Vagina (tissue), 2 donors: ENCODE measurements at places on chromosomes 2 and 18.

- no peak for DNase-seq
Measured at GRCh38 chr2:101474731-101475384, at the start of gene RFX8. Gene RFX8, minus strand, starts transcription at chr2:101475112. Its CDS starts 8,264 bp downstream, at chr2:101466848.

GRCh38 chr2:96591054-96591453 is 47.1 kb downstream of the KANSL3 start:
- no peak for DNase-seq

GRCh38 chr2:112666761-112667122 is 21.0 kb downstream of the SLC20A1 start:
- DNase-seq: no peak

- DNase-seq: no peak
Measured at GRCh38 chr2:5699963-5700362, 7.8 kb downstream of the SOX11 start.

DNA sequence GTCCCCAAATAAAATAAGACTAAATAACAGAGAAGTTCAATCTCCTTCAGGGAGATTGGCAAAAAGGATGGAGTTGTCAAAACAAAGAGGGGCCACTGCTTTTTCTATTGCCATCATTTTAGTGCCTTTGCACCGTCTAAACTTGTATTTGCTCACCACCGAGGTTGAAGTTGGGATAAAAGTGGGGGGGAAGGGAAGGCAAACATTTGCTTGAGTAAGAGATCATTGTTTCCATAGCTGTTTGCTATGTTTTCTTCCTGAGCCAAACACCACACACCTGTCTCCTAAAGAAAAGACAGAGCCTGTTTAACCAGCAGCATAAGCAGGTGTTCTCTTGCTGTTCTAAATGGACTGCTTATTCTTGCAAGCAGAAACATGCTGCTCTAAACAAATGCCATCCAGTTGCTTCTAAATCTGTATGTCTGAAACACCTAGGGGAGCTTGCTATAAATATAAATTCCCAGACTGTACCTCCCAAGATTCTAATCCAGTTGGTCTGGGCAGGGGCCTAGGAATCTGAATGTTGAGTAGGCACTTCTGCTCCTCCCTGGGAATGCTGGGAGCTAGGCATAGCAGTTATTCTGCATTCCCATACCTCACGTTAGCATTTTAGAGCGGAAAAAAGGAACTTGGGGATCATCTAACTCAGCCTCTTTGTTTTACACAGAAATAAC is 179.4 kb upstream of the ARL4C start:
- peak; percentile 37 for DNase-seq

GRCh38 chr2:11022591-11023273 is 111.0 kb downstream of the KCNF1 start:
- peak; percentile 79 for DNase-seq

GRCh38 chr2:232350804-232351685 is 27.5 kb upstream of the ALPP start:
- no peak for DNase-seq

GRCh38 chr2:97911206-97911921 is 84.4 kb downstream of the TMEM131 start:
- no peak for DNase-seq

DNA sequence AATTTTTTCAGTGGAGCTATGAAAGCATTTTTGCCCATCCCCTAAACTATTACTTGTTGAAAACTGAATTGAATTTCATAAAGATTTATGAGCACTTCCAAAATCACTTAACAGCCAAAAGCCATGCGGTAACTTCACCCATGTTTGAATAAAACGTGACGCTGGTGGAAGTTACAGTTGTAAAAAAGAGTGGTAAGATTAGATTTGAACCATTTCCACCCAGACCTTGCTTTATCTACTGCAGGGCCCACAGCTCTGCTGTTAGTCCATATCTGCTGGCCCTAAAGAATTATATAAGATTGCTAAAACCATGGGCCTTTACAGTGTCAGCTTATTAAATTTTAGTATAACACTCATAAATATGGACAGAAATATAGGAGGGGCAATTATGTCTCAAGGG is 15.5 kb upstream of the ITGA4 start:
- DNase-seq: no peak

- DNase-seq: no peak
Measured at GRCh38 chr18:69518989-69519388, 118.3 kb downstream of the DOK6 start.

DNA sequence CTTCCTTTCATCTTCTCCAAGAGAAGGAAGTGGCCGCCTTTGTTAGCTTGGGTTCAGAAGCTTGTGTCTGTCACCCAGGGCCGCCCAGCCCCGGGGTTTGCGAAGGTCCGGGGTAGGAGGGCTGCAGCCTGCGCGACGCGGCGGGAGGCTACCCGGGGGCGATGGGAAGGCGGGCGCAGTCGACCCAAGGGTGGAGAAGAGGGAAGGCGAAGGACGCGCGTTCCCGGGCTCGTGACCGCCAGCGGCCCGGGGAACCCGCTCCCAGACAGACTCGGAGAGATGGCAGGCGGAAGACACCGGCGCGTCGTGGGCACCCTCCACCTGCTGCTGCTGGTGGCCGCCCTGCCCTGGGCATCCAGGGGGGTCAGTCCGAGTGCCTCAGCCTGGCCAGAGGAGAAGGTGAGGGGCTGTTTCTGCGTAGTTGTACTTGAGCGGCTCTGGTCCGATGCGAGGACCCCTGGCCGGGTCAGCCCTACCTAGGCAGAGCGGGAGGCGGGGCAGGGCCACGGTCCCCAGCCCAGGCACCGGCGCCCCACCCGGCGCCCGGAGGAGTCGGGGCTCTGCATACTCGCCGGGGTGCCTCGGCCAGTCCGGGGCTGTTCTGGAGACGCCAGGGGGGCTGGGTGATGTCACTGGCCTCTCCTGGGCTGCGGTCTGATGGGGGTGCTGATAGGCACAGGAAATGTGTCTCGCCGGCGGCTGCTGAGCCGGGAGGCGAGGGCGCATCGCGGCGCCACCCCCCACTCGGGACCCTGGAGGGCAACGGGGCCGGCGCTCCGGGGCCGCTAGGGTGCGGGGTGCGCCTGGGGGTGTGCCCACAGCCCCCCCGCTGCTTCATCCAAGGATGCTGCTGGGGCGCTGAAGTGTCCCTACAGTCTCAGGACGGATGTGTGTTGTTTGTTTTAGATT is at the start of gene QPCT:
QPCT (plus strand) TSS at position 178 of the 909 bp plus-strand sequence; CDS start at position 280, 102 bp downstream.
- DNase-seq: no peak

DNA sequence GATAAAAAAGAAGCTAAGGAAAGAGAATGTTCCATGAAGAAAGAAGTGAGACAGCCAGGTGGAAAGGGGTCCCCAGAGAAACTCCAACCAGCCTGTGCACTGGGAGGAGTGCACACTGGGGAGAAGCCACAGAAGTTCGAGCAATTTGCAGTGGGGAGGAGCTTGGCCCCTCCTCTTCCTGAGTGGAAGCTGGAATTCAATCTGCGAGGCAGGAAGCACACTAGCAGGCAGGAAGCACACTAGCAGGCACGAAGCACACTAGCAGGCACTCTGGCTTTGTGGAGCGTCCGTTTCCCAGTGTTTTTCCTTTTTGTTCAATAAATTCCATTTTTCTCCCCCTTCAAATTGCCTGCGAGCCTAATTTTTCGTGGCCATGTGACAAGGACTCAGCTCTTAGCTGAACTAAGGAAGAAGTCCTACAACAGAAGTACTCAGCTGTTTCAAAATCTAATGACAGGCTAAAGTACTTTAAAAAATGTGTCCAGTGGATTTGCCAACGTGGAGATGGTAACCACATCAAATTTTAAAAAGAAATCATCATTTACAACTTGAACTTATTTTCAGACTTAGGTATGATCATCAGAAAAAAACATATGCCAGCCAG is 21.4 kb upstream of the SPIRE1 start:
- DNase-seq: no peak

GRCh38 chr2:62826953-62827675 is 121.6 kb downstream of the EHBP1 start:
- DNase-seq: no peak

DNA sequence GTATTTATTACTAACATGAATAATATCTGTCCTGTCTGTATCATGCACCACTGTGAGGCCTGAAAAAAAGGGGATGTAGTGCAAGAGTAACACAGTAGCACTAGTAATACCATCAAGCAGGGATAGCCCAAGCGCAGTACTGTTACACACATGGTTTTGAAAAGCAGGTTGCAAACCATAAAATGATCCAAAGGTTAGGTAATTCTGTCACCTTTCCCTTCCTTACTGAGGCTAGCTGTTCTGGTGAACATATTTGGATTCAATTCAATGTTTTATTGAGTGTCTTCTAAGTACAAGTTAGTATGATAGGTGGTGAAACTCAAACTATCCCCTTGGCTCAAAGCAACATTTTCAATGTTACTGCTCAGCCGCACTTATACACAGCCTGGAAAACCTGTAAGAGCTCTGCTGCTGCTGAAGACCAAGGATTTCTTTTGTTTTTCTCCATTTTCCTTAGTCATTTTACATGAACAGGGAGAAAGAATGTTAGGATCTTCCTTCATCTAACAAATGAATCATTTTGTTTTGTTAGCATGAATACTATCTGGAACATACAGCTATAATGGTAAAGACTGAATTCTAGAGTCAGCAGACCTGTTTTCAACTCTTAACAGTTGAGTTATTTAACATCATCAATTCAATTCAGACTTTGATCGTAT is 102.5 kb upstream of the ITPRID2 start:
- DNase-seq: no peak

GRCh38 chr2:88442473-88442872 is 10.0 kb downstream of the FOXI3 start:
- DNase-seq: no peak

GRCh38 chr2:191486584-191487320 is 191.2 kb upstream of the NABP1 start:
- no peak for DNase-seq

- DNase-seq: no peak
Measured at GRCh38 chr2:190355968-190356644, 12.7 kb downstream of the INPP1 start.

DNA sequence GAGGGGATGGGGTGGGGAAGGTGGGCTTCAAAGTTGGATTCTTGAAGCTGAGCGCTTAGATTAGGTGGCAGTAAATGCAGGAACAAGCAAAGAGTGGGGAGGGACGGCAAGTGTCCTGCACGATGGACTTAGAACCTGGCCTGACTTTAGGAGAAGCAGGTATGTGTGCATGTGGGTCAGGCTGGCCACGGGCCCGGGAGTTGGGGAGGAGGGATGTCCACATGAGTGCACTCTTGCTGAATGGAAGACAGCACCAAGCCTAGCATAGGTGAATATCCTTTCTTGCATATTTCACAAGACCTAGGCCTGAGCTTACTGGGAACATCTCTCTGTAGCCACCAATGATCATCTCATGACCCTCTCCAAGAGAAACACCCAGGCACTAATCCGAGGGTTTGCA is 96.1 kb downstream of the DDX1 start:
- no peak for DNase-seq

- DNase-seq: no peak
Measured at GRCh38 chr2:47051562-47051961, 103.5 kb downstream of the STPG4 start.

GRCh38 chr2:197386242-197386641 is 48.6 kb downstream of the SF3B1 start:
- DNase-seq: no peak

GRCh38 chr2:66762761-66763160 is 327.8 kb downstream of the MEIS1 start:
- no peak for DNase-seq

- DNase-seq: no peak
Measured at GRCh38 chr2:240383871-240384700, 51.4 kb upstream of the GPC1 start.

- no peak for DNase-seq
Measured at GRCh38 chr18:70931942-70932814, 643.3 kb downstream of the SOCS6 start.

DNA sequence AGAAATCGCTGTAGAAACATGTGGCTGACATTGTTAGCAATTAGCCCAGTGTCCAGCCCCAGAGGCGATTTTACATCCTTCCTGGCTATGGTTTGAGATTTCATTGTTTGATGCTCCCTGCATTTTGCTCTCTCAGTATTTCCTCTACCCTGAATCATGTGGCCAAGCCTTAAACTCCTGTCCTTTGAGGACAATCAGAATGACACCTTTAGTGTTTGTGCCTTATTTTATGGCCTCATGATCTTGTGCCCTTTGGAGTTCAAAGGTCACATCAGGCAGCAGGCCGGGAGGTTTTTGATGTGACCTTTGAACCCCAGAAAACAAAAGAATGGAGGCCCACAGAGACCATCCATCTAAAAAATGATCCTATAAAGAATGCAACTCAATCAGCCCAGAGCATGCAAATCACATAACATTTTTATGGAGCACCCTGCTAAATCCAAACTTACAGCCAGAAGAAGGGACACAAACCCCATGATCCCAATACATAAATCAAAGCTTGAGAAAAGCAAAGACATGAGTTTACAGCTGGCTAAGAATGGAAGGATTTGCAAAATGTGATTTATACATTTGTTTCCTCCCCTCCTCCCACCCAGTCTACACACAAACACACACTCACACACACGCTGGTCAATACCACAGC is 52.5 kb downstream of the FECH start:
- no peak for DNase-seq

DNA sequence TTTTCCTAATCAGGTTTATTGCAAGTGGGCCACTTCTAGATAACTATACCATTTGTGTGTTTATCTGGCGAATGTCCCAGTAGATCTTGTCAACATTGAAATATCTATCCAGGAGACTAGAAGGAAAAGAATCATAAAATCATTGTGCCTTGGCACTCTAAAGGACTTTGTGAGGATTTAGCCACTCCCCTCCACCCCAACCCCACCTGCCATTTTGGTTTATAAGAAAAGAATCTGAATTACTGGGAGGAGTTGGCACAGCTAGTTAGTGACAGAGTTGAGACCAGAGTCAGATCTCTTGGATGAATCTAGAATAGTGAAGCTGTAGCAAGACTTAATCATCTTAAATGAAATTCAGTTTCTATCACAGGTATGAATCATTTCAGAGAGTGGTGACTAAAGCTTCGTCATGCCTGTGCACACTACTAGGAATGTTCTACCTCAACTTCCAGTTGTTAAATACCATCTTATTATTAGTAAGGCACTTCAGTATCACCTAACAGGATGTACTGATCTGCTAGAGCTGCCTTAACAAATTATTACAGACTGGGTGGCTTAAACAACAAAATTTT is 212.7 kb upstream of the SLC14A2 start:
- no peak for DNase-seq

- DNase-seq: no peak
Measured at GRCh38 chr2:164438490-164439205, 182.6 kb downstream of the GRB14 start.

DNA sequence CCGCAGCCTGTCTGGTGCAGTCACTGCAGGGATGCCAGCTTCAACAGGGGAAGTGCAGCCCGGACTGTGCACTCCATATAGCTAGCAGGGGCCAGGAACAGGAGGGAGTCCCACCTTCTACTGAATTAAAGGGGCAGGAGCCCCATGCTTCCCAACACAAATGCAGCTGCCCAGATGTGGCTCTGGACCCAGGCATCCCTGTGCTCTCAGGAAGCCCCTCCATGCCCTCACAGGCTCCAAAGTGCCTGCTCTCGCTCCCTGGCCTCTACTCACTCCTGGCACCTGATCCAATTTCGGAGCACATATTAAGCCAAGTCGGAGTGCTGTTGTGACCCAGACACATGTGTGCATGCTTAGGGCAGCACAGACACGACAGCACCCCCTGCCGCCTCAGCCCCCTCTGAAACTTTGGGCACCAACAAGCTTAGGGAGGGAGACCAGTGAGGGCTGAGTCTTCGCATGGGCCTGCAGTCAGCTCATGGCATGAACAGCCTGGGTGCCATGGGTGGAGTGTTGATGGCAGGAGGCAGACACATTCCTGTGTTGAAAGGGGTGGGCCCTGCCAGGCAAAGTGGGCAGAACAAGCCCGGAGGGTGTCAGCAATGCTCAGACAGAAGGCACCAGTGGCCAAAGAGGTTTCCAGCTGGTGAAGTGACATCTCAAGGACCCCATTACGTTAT is 83.5 kb downstream of the ZNF804A start:
- no peak for DNase-seq

GRCh38 chr2:101882769-101883307 is 108.9 kb upstream of the IL1R2 start:
- DNase-seq: no peak
